ENCODE measurements at places on chromosomes 2 and 18.

GRCh38 chr2:231655488-231655887, 52.8 kb upstream of the PTMA start:
- no peak for DNase-seq

DNA sequence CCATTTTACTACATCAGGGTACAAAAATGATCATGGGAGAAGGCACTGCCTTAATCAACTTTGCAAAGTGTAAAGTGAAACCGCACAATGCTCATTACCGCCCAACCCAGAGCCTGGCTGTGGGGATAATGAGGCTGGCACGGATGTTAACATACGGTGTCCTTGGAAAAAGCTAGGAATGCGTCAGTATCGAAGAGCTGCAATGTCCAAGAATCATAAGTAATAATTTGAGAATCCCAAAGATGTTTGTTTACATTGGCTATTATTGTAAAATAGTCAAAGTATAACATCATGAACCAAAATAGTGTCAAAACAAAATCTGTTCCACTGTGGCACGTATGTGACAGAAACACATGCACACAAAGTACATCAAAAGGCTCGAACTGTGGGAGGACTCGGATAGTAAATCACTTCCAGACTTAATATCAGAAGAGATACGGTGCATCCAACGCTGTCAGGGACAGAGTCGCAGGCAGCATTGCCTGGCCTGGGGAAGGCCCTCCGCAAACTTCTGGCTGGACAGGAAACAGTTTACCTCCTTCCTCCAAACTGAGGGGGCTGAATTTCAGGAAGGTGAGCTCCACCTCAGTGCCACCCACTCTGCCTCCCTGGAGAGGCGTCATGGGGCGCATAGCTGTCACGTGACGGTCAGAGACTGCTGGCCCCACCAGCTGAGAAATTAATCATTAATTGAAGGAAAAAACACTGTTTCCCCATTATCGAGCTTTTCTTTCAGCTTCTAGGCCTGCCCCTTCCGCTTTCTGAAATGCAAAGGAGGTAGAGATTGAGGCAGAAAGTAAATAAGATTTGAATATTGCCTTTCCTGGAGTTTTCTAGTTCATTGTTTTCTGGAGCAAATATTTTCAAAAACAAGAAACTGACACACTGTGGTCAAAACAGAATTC, 1.8 kb upstream of the ID2 start:
- no peak for DNase-seq

DNA sequence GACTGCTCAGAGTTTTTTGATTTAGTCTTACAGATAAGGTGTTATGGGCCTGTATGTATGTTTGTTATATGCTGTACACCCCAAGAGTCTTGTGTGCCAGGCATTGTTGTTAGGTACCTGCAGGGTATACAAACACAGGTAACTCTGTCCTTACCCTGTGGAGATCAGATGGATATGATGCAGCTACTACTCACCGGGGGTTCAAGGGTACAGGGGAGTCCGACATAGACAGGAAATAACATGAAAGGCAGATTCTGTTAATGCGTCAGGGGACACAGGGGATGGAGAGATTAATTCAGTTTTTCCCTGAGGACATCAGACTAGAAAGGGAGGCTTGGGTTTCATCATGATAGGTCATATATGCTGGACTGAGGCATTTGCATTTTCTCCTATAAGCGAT, 31.3 kb downstream of the TRAK2 start:
- no peak for DNase-seq

DNA sequence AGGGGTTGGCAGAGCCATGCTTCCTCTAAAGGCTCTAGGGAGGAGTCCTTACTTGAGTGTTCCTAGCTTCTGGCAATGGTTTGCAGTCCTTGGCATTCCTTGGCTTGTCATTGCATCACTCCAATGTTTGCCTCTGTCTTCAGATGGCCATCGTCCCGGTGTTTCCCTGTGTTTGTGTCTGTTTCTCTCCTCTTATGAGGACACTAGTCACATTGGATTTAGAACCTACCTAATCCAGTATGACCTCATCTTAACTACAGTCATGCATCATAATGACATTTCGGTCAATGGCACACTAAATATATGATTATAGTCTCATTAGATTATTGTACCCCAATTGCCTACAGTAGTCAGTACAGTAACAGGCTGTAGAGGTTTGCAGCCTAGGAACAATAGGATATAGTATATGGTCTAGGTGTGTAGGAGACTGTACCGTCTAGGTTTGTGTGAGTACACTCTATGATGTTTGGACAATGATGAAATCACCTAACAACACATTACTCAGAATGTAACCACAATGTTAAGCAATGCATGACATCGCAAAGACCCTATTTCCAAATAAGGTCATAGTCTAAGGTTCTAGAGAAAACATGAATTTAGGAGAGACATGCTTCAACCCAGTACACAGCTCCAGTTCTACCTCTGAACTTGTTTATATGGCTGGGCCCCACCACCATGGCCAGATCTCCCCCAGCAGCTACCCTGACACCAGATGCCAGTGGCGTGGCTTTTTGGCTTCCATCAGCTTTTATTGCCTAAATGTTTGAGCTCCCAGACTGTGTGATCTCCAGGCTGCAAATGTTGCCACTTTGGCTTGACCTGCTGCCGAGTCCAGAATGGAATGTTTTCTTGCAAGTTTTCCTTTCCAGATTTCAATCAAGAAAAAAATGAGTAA, 22.1 kb downstream of the SRD5A2 start:
- DNase-seq: peak; percentile 96

GRCh38 chr2:182259629-182260150, 167.1 kb downstream of the PDE1A start:
- DNase-seq: no peak

- no peak for DNase-seq
Measured at GRCh38 chr2:197538412-197538811, 22.5 kb downstream of the MOB4 start.

GRCh38 chr18:74832381-74832780, 234.7 kb downstream of the ZNF407 start:
- no peak for DNase-seq

DNA sequence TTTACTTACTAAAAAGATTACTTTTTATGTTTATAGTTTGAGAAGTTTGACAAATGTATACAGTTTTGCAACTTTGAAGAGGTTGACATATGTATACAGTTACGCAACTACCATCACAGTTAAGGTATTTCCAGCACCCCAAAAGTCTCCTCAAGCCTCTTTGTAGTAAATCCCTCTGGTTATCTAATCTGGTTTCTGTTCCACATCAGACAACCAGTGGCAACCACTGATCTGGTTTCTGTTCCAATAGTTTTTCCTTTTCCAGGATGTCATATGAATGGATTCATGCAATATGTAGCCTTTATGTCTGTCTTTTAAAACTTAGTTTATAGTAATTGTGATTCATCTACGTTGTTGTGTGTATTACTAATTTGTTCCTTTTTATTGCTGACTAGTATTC, 23.5 kb downstream of the IFIH1 start:
- no peak for DNase-seq

- DNase-seq: no peak
Measured at GRCh38 chr2:149155196-149155969, 116.9 kb downstream of the LYPD6B start.

DNA sequence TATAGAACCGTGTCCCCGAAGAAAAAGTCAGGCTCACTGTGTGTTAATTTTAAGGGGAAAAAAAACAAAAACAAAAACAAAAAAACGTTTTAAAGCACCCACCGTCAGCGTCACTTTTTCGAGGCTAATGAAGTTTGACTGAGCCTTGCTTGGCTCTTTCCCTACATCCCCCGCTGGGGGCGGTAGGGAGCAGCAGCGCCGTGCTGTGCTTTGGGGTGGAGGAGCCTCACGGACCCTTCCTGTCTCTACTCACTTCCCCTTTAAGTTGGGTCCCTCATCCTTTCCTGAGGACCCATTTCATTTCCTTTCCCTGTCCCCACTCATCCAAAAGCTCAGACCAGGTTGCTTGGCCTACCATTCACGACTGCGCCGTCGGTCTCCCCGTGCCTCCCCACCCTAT, 82.8 kb upstream of the RPL31 start:
- DNase-seq: no peak

GRCh38 chr18:66640431-66640830, 36.5 kb upstream of the CDH19 start:
- DNase-seq: no peak

GRCh38 chr18:76658627-76659026, 163.6 kb upstream of the ZNF516 start:
- DNase-seq: no peak

DNA sequence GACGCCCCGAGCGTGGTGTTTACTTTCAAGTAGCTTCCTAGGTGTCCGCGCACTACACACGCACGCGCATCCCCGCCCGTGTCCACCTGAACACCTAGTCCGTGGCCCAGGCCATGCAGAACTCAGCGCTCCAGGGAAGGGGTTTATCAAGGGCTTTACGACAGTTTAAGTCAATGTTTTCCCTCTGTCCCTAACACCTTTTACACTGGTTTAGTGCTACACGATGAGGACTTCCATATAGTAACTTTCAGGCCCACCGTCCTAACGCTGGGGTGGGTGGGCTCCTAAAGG, 1.4 kb upstream of the BCL2 start:
- peak; percentile 38 for DNase-seq

DNA sequence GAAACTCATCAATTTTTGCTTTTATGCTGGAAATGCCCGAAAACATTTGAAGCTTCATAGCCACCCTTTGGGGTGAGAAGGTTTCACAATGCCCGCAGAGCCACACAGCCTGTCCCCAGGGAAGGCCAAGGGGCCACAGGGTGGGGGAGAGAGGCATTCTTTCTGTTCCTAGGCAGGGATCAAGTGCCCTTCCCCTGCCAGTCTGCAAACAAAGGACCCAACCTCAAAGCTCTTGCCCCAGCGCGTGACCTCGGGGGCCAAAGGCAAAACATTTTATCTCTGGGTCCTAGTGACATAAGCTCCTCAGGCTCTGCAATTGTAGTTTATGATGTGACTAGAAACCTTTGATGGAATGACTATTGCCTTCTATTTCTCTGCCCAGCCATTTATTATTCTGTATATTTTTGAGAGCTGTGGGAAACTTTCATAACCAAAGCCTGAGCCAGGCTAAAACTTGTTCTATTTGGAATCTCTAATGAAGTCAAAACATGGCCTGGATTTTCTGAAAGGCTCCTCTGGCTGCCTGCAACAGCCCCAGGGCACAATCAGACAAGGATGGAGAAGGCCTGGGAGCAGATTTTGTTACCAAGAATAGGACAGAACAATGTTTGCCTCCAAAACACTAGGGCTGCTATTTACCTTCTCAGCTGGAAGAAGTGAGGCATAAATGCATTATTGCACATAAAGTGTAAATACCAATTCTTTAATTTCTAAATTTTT, 137.2 kb upstream of the KCTD1 start:
- no peak for DNase-seq

Data from LNCaP clone FGC (cell line).